Activated T-cell treated with anti-CD3 and anti-CD28 coated beads, Interleukin-2, amount 50 U/mL, for 1 hour (primary cell): ENCODE measurements at places on chromosomes 12 and 14.

DNA sequence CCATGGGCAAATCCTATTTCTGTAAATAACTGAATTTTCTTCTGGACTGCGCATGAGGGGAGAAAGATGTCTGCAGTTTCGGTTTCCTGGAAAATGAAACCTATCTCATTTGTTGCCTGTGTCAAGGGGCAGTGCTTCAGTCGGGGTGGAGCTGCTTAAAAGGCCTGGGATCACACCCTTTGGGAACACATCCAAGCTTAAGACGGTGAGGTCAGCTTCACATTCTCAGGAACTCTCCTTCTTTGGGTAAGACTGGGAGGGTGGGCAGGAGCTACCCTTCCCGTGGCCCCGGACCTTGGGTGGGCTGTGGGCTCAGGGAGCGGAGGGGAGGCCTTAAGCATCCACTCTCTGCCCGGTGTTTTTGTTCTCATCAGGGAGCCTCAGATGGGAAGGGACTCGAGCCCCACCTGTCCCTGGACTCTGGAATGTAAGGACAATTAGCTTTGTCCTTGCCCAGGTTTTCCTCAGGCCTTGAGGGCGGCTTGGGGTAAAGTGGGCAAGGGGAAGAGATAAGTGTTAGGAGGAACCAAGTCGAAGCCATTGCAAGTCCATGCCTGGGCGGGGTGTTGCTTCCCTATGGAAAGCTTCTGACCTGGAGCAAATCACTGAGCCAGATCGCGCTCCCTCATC lies at the start of gene IFI27:
IFI27 (plus strand) TSS at position 185 of the 630 bp plus-strand sequence.
- no peak for DNase-seq

DNA sequence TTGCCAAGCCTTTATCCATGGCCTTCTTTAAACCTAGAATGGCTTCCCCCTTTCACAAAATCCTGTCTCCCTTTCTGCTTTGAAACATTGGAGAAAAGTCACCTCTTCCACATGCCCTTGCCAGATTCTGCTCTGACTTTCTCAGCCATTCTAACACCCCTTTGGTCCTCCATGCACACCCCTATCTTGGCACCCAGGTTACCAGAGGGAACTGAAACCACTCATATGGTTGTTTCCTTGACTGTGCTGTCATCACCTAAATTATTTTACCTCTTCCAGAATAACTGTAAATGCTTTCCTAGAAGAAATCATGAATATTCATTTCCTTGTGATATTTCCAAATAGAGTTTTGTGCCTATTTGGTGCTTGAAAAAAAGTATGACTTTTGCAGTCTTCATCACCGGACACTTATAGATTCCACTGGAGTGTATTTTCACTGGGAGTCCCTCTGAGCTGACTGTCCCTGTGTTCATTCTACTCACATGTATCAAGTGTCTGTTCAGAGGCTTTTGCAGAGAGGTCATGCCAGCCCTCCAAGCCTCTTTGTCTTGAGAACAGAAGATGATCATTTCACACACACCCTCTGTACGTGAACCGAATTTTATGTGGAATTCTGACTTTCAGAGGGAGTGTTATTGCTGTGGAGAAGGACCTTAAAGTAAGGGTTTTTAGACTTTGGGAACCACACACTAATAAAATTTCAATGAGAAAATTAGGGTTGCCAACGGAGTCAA lies 74.1 kb downstream of the PLXNC1 start:
- no peak for DNase-seq

DNA sequence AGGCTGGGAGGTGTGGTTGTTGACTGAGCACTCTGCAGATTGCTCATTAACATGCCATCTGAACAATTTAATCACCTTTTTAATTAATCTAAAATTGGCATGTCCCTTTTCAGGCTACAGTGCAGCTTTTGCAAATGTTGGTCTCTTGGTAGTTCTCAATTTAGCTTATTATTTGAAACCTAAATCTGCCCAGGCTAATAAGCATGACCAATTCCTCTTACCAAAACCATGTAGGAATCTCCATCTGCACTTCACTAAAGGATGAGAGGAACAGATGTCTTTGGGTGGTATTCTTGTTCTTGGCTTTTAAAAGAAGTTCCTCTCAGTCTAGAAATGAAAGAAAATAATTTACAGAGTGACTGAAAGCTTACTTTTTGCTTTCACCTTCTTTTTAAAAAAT lies 190.1 kb upstream of the RMST start:
- DNase-seq = no peak

- DNase-seq = no peak
These were observed 23.5 kb downstream of the BHLHE41 start for GRCh38 chr12:26101350-26101734.

GRCh38 chr12:1473418-1473817 lies 121.0 kb downstream of the FBXL14 start:
- DNase-seq = no peak

DNA sequence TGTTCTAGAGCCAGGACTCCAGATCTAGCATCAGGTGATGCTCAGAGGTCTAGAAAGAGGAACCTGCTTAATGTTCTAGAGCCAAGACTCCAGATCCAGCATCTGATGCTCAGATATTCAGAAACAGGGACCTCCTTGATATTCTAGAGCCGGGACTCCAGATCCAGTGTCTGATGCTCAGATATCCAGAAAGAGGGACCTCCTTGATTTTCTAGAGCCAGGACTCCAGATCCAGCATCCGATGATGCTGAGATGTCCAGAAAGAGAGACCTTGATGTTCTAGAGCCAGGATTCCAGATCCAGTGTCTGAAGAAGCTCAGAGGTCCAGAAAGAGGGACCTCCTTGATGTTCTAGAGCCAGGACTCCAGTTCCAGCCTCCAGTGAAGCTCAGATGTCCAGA lies 36.9 kb downstream of the MEG3 start:
- DNase-seq = no peak

GRCh38 chr12:122870867-122871664 lies 24.9 kb downstream of the VPS37B start:
- peak; percentile 18 for DNase-seq

DNA sequence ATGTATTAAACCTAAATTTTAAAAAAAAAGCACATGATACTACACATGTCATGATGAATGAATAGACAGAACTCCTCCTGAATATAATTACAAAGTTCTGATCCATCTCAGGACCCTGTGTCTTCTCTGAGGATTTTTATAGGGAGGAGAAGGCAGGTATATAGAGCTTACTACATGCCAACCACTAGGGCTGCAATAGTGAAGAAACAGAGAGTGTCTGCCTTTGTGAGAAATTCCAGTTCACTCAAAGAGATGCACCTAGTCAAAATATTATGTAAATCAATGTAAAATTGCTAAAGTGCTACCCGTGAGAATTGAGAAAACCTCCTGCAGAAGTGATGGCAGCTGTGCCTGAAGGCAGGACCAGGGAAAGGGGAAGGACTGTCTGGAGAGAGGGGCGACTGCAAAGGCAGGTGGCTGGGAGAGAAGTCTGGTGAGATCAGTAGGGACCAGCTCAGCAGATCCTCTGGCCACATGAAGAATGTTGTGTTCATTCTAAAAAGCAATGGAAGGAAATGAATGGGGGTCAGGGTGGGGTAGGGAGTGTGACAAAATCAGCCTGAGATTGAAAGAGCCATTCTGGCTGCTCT lies 15.1 kb downstream of the ABHD4 start:
- DNase-seq = no peak

- DNase-seq = no peak
These were observed 201.0 kb downstream of the SLC25A21 start for GRCh38 chr14:36971263-36971855.

DNA sequence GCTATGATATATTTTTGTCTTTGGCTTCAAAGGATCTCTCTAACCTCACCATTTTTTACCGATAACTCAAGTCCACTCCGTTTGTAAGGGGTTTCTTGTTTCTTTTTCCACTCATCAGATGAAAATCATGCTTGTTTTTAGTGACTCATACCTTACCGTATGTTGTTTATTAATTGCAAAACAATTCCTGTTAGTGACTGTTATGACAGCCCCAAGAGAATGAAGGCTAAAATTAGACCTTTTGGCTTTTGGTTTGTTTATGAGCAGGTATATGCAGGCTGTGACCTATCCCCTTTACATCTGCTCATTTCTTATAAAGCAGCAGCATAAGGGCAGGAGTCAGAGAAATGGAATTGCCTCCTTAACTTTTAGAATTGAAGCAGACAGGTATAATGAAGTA lies 319.8 kb downstream of the CEP128 start:
- DNase-seq = no peak

DNA sequence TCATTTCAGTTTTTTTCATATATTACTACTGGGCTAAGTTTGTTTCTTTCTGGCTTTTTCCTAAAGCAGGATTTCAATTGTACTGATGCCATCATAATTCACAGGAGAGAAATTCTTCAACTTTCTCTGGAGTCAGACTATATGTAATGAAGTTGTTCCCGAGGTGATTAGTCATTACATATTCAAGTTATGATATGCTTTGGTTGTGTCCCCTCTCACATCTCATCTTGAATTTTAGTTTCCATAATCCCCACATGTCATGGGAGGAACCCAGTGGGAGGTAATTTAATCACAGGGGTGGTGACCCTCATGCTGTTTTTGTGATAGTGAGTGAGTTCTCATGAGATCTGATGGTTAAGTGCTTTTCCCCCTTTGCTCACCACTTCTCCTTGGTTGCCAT lies 227.5 kb upstream of the LRIG3 start:
- DNase-seq = no peak

GRCh38 chr12:21305661-21306060 lies 29.1 kb downstream of the SLCO1A2 start:
- DNase-seq = no peak

- DNase-seq = no peak
These were observed 72.0 kb downstream of the C12orf56 start for GRCh38 chr12:64318605-64319004.

- DNase-seq = no peak
These were observed 204.2 kb upstream of the CDKN3 start for GRCh38 chr14:54192610-54193009.

- no peak for DNase-seq
These were observed 426.0 kb downstream of the GALC start for GRCh38 chr14:87566991-87567390.

DNA sequence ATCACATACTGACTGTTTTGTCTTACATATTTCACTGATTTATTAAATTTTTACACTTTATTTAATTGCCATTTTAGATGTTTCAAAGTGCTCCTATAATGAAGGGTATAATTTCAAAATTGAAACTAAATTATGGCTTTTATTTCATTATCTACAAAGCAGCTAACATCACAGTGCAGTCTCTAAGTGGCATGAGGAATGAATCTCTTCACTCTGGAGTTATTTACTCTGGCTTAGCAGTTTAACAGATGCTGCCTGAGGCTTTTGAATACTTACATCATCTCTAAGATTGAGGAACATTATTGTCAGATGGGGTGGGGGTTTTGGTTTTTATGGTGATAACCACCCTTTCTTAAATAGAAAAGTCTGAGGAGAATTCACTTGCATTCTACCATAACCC lies 386.4 kb downstream of the TRHDE start:
- DNase-seq = no peak

DNA sequence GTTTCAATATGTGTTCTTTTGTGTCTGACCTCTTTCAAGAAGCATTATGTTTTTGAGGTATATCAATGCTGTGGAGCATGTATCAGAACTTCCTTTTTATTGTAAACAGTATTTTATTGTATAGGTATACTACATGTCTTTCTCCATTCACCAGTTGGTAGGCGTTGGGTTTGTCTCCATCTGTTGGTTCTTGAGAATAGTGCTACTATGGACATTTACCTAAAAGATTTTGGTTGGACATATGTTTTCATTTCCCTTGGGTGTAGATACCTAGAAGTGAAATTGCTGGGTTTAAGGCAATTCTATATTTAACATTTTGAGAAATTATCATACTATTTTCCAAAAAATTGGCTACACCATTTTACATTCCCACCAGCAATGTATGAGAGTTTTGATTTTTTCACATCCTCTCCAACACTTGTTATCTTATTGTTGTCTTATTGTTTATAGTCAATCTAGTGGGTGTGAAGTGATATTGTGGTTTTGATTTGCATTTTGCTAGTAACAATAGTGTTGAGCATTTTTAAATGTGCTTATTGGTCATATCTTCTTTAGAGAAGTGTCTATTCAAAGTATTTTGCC lies 409.2 kb downstream of the IPO8 start:
- no peak for DNase-seq

DNA sequence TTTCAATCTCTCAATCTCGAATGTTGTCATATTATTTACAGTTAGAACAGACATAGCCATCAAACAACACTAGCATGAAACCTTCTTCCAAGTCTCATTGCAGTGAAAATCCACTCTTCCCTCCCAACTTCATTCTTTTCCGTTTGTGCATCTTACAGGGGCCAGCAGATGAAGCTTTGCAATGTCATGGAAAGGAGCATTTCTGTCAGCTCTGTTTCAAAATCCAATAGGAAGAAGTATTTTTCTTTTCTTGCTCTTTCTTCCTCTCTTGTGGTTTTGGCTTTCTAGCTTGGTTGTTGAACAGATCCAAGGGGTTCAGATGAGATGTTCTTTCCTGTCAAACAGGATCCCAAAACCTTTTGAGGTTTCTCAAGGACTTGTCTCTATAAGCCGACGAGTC lies 416.6 kb downstream of the AEBP2 start:
- no peak for DNase-seq

GRCh38 chr12:52243259-52243855 lies 10.3 kb downstream of the KRT7 start:
- no peak for DNase-seq

DNA sequence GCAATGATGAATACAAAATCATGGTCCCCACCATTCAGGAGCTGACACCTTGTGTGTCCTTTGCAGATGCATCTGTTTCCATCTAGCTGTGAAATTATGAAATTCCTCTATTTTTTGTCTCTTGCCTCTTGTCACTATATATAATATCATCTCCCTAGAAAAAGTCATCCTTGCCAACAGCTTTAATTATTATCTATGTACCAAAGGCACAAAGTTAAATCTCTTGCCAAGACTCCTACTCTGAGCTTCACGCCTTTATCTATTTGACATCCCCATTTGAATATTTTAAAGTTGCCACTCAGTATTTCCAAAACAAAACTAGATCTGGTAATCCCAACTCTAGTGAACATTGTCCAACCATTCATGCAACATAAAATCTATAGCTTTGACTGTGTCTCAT lies 32.0 kb upstream of the PRB2 start:
- no peak for DNase-seq

- DNase-seq = no peak
These were observed 2.0 kb downstream of the SYT10 start for GRCh38 chr12:33437598-33437997.

- DNase-seq = no peak
These were observed 35.0 kb downstream of the ERO1A start for GRCh38 chr14:52660325-52660724.

- no peak for DNase-seq
These were observed 86.2 kb upstream of the CMKLR1 start for GRCh38 chr12:108425238-108425795.

GRCh38 chr12:57270966-57271470 lies 20.0 kb upstream of the STAC3 start:
- DNase-seq = no peak

- DNase-seq = peak; percentile 89
These were observed at the start of gene UBC for GRCh38 chr12:124914392-124915238. UBC (minus strand) TSS chr12:124914650; CDS start chr12:124913771, 879 bp downstream.

- no peak for DNase-seq
These were observed 107.9 kb upstream of the GZMB start for GRCh38 chr14:24741871-24742270.
